ENCODE measurements at places on chromosomes 1 and 21.

- DNase-seq: no peak
Measured at GRCh38 chr1:179142889-179143299, 61.0 kb downstream of the TOR3A start.

- DNase-seq: no peak
Measured at GRCh38 chr1:155871390-155871789, 12.0 kb downstream of the SYT11 start.

DNA sequence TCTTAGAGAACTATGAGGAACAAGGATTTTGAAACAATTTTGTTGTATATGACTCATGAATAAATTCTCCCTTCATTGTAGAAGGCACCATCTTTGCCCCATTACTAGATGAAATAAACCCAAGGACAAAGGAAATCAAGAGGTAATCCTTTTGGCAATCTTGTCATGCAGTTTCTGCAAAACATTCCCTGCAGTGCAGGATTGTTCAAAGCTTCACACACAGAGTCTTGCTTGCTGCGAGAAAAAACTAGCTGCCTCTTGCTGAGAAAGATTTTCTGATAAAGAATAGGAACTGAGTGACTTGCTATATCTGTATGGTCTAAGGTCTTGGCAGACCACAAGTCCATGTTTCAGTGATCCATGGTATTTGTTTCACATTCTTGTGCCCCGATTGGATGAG is 657.4 kb upstream of the ADGRL4 start:
- no peak for DNase-seq

DNA sequence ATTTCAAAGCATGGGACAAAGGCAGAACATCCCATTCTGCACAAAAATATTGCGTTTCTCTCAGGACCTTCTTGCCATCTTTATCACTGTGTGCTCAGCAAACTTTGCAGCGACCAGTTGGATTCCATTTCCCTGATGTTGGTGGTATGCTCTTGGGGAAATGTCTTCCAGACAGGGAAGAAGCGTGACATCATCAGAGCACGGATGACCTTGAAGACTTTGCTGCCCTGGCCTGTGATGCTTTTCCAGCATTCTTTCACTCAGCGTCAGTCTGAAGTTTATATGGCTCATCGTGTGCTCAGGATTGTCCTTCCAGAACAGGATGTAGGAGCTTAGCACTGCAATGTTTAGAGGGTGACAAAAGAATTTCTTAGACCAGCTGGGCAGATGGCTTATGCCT is 131.4 kb upstream of the F3 start:
- no peak for DNase-seq

DNA sequence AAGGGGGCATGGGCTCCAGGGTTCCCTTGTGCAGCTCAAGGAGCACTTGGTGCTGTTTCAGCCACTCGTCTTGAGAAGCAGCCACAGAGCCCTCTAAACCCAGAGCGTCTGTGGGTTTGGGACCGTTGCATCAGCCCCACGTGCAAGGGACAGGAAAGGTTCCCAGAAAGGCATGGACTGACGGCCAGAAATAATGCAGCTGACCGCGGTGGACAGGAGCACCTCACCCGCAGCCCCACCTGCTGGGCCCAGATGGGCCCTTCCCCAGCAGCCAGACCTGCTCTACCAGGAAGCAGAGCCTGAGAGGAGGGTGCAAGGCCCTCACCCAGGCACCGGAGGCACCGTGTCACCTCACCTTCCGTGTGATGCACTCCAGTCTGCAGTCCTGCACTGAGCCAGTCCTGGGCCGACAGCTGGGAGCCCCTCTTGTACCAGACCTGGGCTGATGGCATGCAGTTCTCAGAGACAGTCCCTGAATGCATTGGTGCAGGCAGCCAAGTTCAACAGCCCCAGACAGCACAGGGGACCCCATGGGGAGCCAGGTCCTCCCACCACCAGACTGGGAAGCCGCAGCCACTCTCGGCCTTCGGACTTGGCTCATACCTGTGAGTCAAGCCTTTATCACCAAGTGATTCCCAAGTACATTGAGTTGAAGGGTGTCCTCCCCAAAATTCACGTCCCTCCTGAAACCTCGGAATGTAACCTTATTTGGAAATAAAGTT is 4.8 kb upstream of the TFF3 start:
- no peak for DNase-seq

DNA sequence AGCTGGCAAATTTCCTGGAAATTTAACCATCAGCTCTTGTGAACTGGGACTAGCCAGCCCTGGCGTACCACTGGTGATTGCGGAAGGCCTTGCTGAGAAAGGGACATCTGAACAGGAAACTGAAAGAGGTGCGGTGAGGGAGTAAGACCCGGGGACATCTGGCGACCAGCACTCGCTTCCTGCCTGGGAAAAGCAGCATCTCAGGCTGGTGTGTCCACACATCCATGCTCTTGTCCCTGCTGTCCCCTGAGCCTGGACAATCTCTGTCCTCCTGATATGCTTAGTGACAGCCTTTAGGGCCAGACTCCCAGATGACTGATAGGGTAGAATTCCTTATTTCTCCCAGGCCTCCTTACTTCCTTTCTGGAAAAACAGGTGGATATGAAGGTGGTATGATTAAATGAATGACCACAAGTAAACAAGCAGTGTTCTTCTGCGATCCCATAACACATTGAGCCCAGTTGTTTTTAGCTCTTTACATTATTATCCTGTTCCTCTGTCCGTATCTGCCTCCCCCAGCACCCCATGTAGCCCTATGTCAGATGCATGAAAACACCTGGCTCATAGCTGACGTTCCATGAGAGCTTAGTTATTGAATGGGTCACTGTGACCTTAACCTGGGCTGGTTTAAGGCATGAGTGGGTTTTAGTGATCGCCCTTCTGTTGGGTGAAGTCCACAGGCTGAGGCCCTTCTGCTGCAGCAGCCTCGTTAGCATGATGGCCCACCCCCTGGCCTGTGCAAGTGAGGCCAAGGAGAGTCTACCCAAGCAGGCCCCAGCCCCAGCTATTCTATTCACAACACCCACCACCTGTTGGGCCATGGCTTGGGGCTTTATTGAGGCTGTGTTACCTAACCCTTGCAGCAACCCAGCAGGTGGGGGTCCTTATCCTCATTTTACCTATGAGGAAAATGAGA is 76.1 kb upstream of the GADD45A start:
- no peak for DNase-seq

DNA sequence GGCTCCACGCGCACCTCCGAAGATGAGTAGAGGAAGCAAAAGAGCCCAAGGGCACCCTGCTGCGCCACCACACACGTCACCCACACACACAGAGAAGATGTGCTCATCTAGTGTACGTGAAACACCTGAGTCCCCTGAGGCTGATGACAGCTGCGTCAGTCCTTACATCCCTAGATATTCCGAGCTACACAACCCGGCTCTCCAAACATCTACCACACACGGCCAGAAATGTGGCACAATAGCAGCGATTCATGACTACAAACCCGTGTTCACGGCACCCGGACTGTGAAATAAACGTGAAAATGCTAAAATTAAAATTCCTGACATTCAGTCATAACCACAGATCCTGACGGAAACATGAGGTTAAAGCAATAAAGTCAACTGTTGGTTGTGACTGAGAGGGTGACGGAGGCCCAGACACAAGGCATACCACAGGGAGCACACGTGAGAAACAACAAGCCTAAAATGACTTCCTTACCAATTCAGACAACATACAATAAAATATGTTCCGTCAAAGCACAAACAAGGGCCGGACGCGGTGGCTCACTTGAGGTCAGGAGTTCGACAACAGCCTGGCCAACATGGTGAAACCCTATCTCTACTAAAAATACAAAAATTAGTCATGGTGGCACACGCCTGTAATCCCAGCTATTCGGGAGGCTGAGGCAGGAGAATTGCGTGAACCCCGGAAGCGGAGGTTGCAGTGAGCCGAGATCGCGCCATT is 7.3 kb downstream of the SSU72 start:
- no peak for DNase-seq

DNA sequence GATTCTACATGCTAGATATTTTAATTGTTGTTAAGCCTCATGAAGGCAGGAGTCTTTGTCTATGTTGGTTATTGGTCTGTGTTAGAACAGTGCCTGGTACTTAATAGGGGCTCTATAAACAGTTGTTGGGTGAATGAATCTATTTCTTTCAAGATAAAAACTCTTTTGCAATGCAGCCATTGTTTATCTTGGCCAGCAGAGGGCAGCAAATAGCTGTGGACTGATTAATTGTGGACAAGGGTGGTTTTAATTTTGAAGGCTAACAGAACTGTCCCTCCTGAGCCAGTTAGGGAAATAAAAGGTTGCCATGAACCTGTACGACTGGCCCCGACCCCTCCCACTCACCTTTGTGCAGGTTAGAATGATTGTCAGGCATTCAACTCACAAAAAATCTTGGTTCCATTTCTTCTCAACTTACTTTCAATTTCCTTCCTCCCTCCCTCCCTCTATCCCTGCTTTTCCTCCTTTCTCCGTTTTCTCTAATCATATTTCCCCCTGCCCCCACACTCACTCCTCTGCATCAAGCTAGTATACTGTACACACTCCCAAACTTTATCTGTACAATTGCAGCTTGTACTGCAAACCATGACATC is 66.3 kb upstream of the DIRAS3 start:
- peak; percentile 21 for DNase-seq

- peak; percentile 13 for DNase-seq
Measured at GRCh38 chr1:34742667-34743270, 12.1 kb upstream of the GJB5 start.

GRCh38 chr1:235907187-235907896 is 40.6 kb upstream of the LYST start:
- DNase-seq: no peak

DNA sequence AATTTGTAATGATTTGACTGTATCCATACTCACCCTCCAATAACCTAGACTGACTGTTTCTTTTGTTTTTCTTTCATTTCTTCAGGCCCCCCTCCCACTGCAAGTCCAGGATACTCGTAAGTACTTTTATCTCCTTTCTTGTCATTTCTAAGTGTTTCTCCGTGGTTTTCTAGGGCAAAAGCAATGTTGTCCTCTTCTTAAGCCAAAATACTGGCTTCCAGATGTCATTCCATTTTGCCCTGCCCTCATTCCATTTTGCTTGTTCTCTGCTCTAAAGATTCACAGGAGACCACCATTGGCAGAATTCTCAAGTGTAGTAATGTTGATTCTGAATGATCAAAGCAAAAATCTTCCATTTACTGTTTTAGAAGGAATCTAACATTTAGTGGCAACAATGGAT is 152.8 kb upstream of the UBE2U start:
- no peak for DNase-seq

GRCh38 chr1:116455509-116455908 is 82.5 kb downstream of the ATP1A1 start:
- no peak for DNase-seq

GRCh38 chr1:215188302-215188950 is 105.9 kb downstream of the KCNK2 start:
- DNase-seq: no peak

DNA sequence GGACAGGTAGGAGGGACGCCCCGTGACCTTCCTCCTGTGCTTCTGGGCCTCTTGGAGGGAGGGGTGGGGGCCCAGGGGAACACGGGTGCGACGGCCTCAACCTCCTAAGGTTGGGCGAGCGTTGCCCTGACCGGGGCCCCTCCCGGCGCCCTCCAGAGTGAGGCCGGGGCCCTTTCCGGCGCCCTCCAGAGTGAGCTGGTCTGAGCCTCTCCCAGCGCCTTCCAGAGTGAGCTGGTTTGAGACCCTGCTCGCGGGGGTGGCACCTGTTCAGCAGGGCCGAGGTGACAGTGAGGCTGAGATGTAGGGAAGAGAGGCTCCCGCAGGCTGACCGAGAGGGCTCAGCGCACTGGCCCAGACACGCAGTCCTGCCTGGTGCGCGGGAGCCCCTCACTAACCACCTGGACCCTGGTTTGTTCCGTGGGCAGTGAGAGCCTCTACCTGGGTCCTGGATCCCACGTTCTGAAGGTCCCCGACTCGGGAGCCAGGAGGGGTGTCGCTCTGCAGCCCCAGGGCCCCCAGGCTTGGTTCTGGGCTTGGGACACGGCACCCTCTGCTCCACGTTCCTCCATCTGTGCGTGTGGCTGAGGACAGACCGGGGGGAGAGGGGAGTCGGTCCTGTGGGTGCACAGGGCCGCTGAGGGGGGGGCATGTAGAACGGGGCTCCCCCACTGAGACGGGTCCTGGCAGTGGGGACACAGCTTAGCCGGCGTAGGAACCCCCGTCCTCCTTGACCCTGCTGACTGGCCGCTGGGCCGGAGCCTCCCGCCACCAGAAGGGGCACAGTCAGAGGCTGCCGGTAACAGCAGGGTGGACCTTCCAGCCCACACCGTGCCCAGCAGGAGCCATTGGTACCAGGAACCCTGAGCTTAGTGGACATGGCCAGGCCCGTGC is 1.4 kb downstream of the COL6A1 start:
- DNase-seq: peak; percentile 39

DNA sequence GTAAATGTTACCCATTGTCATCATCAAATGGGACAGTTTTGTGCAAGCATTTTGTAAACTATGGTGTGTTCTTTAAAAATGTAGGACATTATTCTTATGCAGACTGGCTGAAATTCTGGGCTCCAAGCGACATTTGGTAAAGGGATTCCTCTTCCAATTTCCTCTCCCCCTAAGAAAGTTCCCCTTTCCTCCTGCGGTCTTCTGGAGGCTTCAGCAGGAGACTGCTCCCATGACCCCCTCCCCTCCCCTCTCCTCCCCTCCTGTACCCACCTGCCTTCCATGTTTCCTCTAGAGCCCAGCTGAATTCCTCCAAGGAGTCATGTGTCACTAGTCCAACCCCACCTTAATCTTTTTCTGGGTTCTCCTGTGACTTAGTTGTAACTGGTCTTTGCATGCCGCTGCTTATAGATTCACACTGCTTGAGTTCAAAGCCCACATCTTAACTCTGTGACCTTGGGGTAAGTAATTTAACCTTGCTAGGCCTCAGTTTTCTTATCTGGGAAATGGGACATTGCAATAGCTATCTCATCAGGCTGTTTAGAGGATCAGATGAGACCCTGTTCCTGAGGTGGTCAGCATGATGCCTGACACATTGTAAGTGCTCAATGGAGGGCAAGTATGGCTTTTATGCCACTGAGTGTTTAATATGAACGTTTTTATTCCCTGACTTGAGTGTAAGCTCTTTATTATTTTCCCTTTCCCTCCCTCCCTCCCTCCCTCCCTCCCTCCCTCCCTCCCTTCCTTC is 69.9 kb upstream of the WDR26 start:
- DNase-seq: no peak

DNA sequence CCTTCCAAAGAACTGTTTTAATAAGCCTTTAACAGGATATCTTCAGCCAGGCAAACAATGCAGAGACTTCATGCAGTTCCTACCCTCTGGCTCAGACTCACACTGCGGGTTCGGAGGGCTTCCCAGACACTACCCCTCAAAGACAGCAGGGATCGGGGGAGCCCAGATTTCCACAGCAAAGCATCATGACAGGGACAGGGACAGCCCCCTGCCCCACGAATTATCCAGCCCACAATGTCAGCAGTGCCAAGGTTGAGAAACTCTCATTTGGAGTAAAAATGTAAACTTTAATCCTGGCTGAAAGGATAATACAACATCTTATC is 20.1 kb downstream of the NPHP4 start:
- DNase-seq: no peak

GRCh38 chr1:154888757-154889156 is 18.7 kb upstream of the KCNN3 start:
- no peak for DNase-seq

- no peak for DNase-seq
Measured at GRCh38 chr1:38291906-38292521, 245.4 kb upstream of the POU3F1 start.
